ENCODE measurements at places on chromosomes 2 and 18.
A peak's percentile ranks its signal among the peaks of the same experiment; 100 is the strongest.

GRCh38 chr2:138107288-138107687 is 143.0 kb downstream of the HNMT start:
- DNase-seq: no peak

DNA sequence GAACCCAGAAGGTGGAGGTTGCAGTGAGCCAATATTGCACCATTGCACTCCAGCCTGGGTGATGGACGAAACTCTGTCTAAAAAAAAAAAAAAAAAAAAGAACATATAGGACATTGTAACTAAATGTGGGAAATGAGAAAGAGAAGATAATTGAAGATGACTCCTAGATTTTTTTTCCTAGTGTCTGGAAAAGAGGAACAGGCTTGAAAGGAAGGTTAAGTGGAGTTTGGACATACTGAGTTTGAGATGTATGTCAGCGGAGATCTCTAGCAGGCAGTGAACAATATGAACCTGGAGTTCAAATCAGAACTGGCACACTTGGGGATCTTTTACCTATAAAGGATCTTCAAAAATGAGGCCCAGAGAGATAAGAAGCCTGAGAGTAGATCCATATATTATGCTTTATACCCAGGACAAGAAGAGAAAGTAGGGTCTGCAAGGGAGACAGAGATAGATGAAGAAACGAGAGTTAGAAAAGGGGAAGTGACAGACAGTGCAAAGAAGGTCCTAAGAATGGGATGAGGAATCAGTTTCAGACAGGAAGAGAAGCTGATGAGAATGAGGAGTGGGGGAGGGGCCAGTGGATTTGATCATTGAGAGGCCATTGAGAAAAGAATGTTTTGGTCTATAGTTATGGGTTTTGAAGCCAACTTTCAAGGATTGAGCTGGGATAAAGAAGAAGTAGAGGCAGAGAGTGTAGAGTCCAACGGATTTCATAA is 46.9 kb upstream of the CD28 start:
- DNase-seq: no peak

GRCh38 chr2:168290391-168290790 is 43.0 kb upstream of the STK39 start:
- no peak for DNase-seq

GRCh38 chr2:43898134-43898837 is 59.5 kb downstream of the ABCG8 start:
- no peak for DNase-seq

DNA sequence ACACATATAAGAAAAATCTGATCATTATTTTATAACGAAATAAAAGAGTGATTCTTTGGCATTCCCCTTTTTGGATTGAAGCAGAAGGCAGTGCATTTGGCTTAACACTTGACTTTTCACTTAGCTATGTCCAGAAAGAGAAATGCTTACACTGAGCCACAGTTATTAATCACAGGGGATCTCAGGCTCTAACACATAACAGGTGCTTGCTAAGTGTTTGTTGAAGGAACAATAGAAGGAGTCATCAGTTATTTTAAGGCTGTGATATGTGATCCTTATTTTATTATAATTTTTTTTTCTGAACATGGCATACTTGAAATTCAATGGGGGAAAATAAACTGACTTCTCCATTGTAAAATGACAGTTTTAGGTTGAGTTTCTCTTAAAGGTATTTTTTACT is 209.5 kb downstream of the UBE2E3 start:
- DNase-seq: no peak

DNA sequence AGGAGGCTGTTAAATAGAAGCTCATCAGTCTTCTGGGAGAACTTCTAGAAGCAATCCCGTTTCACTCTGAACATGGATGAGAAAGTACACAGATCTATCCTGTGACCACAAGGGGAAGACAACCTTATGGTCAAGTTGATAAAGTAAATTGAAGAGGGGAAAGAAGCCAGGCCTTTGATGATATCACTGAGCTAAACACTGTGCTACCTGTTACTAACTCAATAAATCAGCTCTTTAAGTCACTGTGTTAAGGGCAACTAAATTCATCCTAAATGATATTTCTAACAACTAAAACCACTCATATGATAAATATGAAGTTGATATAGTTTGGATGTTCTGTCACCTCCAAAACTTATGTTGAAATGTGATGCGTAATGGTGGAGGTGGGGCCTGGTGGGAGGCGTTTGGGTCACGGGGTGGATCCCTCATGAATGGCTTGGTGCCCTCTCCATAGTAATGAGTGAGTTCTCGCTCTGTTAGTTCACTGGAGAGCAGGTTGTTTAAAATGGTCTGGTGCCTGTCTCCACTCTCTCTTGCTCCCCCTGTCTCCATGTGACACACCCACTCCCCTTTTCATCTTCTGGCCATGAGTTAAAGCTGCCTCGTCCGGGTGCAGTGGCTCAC is 23.6 kb downstream of the OLA1 start:
- no peak for DNase-seq

- no peak for DNase-seq
Measured at GRCh38 chr2:21422724-21423522, 299.2 kb downstream of the TDRD15 start.

DNA sequence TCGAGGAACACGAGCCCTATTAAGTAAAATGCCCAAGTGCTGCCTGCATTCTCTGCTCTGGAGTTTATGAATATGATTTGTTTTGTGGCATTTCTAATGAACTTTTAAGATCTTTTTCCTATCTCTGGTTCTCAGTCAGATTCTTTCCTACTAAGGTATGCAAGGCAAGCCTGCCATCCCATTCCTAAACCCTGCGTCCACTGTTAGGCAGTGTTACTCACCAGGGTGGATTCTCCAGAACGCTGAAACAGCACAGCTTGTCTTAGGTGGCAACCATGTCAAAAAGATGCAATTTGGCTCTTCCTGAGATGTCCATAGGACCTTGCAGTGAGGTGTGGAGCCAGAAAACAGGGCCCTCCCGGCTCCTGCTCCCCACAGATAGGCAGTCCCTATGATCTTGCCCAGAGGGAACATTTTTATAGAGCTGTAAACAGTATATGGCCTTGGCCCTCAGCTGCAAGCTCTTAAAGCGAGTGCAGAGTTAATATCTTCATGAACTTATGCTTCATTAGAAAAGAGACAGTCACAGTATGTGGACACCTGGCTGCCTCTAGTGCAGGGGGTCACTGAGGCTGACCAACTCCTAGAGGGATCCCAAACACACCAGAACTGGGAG is 84.4 kb downstream of the TPGS2 start:
- no peak for DNase-seq

- no peak for DNase-seq
Measured at GRCh38 chr2:37630776-37631175, 40.7 kb downstream of the CDC42EP3 start.

GRCh38 chr2:195543063-195543462 is 114.0 kb upstream of the SLC39A10 start:
- peak; percentile 40 for DNase-seq

- DNase-seq: no peak
Measured at GRCh38 chr2:118668431-118669424, 178.7 kb downstream of the EN1 start.

DNA sequence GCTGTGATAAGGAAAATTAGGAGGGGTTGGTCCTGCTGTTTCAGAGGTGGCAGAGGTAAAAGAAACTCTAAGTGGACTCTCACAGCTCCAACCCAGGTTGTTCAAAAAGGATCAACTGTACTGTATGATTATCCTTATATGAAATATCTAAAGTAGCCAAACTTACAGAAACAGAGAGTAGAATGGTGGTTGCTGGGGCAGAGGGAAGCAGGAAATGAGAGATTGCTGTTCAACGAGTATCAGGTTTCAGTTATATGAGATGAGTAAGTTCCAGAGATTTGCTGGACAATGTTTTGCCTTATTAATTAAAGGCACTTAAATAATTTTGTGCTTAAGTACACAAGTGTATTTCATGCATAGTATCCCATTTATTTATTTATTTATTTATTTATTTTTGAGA is 972.0 kb upstream of the LRRTM1 start:
- no peak for DNase-seq

DNA sequence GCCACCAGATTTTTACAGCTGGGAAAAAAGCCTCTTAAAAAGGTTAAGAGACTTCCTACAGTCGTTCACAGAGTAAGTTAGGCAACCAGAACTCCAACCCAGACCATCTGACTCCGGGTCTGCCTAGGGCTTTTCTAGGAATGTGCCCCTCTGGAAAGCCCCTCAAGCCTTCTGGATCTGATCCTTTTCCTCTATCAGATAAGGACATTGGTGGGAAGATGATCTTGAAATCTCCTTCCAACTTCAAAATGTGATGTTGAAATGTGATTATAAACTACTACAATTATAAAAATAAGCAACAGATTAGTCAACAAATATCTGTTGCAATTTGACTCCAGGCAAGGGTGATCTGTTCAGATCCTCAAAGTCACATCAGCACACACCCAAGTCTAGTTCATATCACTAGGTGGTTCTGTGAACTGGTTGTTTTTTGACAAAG is 270.4 kb downstream of the ARHGAP15 start:
- DNase-seq: no peak

DNA sequence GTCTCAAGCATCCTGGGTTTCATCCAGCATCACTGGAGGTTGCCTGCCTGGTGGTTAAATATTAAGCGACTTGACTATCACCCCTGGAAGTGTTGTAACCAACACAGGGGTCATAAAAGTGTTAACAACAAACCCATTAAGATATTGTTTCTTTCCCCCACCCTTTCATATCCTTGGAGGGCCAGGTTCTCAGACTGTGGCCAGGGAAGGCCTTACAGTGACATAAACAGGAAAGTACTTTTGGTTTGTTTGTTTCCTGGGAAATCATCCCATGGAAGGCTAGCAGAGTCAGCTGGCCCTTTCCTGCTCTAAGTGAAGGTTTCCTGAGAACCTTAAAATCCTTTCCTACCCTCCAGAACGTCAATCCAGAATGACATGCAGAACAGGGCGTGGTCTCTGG is 160.9 kb downstream of the CLIP4 start:
- DNase-seq: no peak

DNA sequence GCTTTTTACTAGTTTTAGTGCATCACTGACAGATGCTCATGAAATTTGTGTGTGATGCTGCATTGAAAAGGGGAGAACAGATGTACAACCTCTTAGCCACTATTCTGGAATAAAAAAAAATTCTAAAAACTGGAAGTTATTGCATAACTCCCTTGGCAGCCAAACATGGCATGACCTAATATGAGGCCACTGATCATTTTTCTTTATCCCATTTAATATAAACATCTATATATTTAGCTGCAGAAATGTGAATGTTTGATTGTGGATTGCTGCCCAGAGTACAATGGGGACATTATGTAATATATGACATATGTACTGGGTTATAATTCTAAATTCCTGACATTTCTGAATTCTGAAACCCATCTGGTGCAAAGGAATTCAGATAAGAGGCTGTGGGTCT is 86.5 kb downstream of the CDCA7 start:
- no peak for DNase-seq

DNA sequence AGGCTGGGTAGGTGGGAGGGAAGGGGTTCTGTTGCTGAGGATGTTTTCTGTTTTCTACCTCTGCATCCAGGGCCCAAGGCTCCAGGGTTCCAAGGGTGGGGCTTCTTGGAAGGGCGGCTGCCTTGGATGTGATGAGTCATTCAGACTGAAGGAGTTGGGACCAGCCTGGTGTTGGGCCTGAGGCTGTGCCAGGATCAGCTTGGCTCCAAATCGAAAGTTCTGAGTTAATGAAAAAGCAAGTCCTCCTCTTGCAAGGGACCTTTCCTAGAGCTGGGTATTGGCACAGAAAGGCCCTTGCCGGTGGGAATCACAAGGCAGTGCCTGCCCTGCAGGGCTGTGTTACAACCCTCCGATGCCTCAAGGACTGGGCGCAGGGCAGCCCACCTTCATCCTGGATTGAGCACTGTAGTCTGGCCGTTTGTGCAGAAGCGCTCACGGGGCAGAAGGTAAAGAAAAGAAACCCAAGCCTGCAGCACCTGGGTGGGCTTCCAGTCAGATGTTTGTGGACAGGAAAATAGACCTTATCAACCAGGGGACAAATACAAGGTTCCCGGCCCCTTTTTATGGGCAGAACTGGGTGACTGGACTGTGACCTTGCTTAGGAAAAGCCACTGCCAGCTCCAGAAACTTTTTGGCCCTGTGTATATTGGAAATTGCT is 52.5 kb upstream of the MCFD2 start:
- DNase-seq: no peak

GRCh38 chr2:62208758-62209114 is 12.8 kb downstream of the B3GNT2 start:
- no peak for DNase-seq

DNA sequence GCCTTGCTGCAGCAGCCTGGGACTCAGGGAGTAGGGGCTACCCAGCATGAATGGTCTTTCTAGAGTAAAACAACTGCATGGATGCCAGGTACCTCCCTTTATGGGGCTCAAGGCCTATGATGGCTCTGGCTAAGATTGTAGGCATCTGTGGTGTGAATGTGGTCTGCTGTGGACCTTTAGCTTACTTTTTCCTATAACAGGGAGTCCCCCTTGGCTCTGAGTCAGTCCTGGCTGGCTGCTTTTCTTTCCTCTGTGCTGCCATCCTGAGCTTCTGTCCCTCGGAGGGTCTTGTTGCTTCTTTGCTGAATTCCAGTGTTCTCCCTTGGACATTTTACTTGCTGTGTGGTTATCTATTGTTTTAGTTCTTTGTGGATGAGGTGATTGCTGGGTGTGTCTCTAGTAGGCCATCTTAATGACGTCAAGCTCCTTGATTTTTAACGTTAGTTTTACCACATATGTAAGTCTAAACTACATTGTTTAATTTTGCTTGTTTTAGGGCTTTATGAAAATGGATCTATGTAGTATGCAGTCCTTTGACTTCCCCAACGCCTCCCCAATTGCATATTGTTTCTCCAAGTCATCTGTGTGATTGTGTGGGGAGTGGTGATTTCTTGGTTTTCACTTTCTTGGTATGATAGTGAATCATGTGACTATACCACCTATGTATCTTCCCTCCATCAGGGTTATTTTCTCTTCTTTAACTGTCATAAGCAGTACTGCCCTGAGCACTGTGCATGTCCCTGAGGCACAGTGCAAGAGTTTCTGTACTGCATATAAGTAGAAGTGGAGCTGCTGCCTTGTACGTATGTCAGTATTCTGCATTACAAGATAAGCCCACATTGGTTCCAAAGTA is 92.4 kb downstream of the NCK2 start:
- DNase-seq: no peak

GRCh38 chr2:226699321-226699720 is 100.3 kb downstream of the IRS1 start:
- DNase-seq: no peak

GRCh38 chr2:18454692-18455235 is 105.7 kb downstream of the RDH14 start:
- DNase-seq: no peak

DNA sequence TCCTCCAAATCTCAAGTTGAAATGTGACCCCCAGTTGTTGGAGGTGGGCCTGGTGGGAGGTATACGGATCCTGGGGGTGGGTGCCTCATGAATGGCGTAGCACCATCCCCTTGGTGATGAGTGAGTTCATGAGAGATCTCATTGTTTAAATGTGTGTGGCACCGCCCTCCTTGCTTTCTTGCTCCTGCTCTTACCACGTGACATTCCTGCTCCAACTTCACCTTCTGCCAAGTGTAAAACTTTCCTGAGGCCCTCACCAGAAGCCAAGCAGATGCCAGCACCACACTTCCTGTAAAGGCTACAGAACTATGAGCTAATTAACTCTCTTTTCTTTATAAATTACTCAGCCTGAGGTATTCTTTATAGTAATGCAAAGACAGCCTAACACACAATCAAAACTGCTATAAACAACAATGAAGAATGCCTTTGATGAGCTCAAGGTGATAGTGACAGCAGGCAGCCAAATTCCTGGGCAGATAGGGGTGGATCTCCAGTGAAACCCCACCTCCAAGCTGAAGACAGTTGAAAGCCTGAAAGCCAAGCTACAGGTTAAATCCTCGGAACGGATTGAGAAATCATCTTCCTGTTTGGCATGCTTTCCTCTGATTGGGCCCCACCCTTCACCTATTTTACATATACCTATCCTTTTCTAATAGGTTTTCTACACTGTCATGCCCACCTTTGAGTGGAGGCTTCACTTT is 26.9 kb downstream of the MCEE start:
- DNase-seq: no peak

Data from activated naive CD4-positive, alpha-beta T cell treated with anti-CD3 and anti-CD28 coated beads, Interleukin-2, amount 10 ng/mL, durations not matched to agents 7 days and 5 days (primary cell).